Fibroblast of skin of back (primary cell): ENCODE measurements at places on chromosomes 7 and 10.

- DNase-seq: peak; percentile 65
These were observed 33.9 kb upstream of the ORC5 start for GRCh38 chr7:104241538-104242209.

GRCh38 chr7:130272381-130273080 is 5.9 kb downstream of the CPA2 start:
- DNase-seq: peak; percentile 19

DNA sequence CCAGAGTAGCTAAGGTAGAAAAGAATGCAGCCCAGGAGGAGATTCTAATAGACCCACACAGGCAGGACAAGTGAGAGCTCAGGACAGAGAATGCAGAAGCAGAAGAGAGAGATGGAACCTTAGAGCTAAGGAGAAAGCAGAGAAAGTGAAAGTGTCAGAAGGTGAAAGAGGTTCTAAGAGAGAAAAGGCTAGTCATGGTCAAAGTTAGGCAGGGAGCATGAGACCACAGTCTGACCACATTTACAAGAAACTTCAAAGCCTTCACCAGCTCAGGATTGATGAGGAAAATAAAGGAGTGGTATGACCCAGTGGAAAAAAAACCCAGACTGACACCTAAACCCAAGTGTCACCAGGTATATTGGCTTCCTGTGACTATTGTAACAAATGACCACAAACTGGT is 131.8 kb upstream of the WDR11 start:
- no peak for DNase-seq

DNA sequence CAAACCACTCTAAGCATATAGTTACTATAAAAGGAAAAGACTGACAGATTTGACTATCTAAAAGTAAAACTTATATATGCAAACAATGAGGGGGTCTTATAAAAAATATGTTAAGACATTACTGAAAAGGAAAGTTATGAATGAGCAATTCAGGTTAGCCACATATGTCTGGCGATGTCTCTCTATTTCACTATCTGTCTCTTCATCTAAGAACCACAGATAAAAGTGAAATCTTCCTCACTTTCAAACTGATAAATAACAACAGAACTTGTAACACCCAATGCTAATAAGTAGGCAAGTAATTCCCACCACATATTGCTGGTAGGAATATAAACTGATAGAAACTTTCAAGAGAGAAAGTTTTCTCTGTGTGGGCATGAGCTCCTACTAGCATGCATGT is 138.2 kb downstream of the CHCHD3 start:
- DNase-seq: no peak

DNA sequence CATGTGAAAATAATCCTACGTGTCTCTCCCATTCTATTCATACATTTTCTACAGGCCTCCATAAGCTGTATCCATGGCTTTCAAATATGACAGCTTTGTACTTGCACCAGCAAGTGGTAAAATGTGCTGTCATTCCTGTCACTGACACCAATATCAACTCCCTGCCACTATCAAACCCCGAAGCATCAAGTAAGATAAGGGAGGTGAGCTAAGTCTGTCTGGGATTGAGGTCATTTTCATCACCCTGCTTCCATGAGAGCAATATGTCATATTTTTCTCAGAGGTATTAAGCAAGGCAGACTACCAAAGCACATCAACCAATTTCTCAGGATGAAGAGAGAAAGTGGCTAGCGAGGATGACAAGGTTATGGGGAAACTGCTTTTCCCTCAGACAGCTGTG is 11.1 kb downstream of the GPR22 start:
- DNase-seq: peak; percentile 10

DNA sequence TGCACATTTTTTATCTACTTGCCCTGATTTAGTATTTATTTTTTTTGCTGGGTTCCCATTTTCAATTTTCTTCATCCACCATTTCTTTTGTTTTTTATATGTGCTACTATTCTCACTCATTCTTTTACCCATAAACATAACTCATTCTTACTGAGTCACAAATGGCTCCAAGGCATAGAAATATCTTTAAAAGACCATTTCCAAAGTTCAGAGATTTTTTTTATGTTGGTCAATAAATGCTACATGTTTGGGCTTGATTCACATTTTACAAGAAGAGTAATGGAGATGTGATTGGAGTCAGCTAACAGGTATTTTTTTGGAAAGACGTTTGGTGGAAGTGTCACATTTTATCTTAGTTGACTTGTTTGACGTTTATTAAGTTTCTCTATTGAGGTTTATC is 1303.2 kb upstream of the LRRTM3 start:
- DNase-seq: no peak

DNA sequence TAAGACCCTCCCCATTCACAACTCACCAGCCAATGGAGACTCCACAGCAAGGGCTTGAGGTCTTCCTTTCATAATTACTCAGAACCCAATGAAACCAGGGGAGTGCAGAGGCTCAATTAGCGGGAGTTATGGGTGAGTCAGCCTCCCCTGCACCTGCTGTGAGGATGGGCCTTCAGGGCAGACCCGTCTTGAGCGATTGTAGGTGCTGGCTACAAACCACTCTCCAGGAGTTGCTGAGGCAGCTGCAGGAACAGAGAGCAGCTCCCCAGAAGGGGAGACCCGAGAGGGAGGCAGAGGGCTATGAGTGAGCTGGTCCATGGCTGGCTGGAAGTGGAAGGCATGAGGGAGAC is 58.5 kb upstream of the SORCS3 start:
- DNase-seq: no peak

DNA sequence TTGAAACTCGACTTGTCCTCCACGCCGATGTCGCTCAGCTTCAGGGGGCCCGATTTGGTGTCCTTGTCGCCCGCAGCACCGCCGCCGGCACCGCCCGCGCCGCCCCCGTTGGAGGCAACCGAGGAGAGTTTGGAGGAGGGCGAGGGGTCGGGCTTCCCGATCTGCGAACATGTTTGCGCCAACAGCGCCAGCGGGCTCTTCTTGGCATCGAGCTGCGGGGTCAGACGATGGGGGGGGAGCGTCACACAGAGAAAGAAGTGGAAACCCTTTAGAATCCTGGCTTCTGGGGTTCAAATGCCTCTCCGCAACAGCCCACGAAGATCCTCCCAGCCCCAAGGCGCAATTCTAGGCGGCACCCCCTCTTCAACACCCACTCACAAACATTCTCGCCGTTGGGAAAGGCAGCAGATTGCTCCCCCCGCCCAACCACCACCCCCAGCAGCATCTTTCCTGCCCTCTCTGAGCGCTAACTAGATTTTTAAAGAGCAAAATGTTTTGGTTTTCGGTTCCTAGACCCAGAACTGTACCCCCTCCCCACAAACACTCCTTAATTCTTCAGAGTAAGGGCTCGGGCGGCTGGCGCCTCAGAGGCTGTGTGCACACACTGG is 1.3 kb downstream of the ZNF503 start:
- no peak for DNase-seq

- no peak for DNase-seq
These were observed at the start of gene RET for GRCh38 chr10:43076876-43077420. Gene RET, plus strand, starts transcription at chr10:43077069. Its CDS starts 190 bp downstream, at chr10:43077259.

DNA sequence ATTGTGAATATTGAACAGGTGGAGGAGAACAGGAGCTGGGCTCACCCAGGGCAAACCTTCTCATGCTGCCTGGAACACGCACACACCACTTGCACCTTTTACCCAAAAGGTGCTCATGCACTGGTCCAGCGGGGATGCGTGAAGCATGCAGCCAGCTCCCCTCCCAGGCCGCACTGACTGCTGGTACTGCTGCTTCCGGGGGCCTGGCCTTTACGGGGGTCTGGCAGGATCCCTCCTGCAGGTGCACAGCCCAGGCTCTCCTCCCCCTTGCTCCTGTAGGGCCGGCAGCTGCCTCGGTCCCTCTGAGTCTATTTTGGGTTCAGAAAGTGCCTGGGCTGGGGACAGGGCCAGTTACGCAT is 221.7 kb downstream of the DNAJB6 start:
- no peak for DNase-seq

DNA sequence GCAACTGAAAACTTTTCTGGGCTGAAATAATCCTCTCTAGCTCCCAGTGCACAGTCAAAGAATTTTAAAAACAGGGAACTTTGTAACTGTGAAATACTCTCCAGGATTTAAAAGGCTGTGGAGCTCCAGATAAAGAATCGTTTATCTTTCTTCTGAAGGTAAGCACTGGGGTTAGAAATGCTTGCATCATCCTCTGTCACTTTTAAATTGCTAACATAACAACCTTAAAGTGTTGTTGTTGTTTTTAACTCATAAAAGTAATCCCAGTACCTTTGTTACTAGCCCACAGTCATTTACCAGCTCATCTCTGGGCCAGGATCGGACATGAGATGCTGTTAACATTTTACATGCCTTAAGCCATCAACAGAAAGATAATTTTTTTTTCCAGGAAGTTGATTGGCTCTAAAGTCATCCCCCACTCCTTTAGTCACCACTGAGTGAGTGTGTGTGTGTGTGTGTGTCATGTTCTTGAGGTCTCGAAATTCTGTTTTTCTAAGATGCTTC is at the start of gene SLC39A12:
Gene SLC39A12 (plus strand): TSS at position 51 of the 504 bp plus-strand sequence. CDS start 1,359 bp downstream, outside the sequence.
- peak; percentile 84 for DNase-seq

DNA sequence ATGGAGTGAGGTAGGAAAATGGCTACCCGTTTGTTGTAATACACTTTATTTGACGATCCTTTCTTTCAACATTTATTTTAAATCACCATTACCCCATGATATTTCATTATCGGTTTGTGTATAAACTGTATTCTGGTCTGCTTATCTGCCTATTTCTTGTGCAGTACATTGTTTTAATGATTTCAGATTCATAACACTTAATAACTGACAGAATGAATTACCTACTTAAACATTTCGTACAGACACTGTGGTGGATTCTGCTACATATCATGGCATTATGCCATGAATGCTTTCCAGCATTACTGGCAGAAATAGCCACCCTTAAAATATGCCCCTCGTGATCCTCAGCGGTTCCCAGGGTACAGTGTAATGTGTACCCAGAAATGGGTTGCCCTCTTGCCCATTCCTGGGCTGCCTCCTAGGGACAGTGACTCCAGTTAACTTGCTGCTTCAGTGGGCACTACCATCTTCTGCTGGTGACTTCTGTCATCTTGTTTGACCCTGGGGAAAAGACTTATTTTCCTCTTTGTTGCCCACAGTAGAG is 74.5 kb downstream of the C1GALT1 start:
- DNase-seq: no peak

DNA sequence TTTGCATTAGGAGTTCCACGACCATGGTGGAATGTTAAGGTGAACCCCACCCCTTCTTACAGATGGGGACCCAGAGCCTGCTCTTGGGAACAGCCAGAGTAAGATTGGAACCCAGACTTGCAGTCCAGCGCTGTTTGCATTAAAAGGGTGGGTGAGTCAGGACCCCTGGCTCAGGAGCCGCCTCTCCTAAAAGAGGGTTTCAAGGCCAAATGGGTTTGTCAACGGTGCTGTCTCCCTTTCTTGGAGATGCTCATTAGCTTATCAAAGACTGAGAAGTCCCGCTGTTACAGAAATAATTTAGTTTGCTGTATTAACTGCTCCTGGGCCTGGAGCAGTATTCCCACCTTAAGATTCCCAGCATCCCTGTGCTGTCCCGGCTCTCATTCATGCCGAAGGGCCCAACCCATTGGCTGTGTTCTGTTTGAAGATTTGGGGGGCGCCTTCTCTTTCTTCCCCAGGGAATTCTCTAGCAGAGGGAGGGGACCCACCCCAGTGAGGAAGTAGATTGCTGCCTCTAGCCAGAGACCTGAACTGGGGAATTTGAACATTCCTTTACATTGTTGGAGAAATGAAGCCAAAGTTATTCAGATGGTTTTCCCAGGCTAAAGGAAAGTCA is 1.8 kb downstream of the MARVELD1 start:
- DNase-seq: no peak

DNA sequence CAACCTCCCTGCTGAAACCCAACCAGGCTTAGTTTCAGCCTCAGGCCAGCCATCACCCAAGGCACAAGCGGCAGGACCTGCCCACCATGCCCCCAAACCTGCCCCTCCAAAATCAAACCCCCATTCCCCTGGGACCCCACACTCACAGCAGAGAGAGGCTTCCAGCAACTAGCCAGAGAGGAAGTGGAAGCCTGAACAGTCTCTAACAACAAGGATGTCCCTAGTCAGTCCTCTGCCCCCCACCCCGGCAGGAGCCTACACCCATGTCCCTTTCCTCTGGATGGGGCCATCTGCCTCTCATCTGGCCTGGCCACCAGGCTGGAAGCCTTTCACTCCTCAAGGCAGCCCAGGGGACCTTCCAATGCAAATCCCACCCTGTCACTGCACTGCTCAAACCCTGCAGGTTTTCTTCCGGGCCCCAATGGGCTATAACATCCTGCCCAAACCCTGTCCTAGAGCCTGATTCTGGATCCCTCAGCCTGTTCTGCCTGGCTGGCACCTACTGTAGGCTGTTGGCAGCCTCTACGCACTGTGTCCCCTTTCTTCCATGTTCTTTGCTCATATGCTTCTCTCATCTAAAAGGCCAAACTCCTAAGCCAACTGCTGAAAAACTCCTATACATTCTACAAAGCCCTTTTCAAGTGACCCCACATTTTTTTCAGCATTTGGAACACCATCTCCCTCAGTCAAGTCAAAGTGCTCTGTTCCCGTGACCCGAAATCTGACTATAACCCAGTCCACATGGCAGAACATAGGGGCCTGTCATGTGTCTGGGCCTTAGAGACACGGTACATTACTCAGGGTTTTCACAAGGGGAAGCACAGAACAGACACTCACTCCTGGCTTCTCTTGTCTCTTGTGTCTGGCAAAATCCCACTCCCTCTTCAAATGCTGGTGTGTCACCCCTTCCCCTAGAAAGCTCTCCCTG is 253.3 kb downstream of the TNS3 start:
- no peak for DNase-seq

DNA sequence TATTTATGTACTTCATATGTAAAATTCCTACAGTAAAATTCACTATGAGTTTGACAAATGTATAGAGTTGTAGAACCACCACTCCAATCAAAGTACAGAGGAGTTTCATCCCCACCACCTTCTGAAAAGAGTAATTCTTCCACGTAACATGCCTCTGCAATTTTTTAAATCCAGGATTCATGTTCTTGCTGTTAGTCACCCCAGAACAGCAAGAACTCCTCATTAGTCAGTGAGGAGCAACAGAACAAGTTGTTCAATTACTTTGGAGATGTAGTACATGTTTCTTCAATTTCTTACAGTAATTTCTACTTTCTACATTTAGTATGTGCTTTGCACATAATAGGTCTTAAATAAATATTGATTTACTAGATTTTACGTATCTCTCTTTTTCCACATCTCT is 248.1 kb downstream of the ABCA13 start:
- no peak for DNase-seq

GRCh38 chr7:44771358-44771757 is 22.7 kb downstream of the ZMIZ2 start:
- no peak for DNase-seq
